ENCODE measurements at places on chromosomes 12 and 14. TPM values are rescaled to one million over a fixed set of nuclear protein-coding genes. Genes with fewer than 3 reads are reported as not detected.
A peak's percentile ranks its signal among the peaks of the same experiment; 100 is the strongest.

The BCL7A gene
- 100 TPM for total RNA-seq

DNA sequence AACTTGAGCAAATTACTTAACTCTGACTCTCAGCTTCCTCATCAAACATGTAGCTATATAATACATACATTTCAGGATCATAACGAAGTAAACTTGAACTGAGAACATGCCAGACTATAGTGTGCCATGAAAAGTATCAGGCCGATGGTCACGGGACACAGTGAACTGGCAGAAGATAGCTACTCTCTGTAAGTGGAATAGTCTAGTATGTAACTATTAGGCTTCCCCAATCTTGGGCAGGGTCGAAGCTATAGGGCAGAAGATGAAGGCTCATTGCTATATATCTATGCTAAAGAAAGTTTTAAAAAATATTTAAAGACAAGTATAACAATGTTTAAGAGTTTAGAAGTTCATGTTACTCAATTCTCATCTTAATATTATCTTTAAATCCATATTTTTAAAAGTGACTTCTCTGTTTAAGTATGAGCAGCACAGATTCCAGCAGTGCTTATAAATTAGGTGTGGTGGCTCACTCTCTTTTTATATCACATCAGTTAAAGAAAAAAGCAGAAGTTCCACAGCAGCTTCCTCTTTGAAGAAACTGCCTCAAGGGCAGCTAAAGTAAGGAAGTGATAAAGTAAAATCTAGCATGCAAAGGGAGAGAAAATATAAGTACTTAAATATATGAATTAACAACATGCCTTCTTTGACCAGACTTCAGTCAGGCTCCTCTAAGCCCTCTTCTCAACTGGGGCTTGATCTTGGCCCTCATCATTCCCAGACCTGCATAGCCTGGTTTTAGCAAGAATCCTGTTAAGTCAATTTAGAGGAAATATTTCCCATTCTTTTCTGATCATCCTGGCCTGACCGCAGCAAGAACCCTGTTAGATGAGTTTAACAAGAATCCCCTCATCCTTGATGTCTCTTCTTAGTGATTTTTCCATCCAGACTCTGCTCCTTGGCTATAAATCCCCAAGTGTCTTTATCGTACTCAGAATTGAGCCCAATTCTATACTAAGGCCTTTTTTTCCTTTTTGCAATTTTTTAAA lies 8.4 kb upstream of the GLIPR1 start:
- peak; percentile 88 for DNase-seq

DNA sequence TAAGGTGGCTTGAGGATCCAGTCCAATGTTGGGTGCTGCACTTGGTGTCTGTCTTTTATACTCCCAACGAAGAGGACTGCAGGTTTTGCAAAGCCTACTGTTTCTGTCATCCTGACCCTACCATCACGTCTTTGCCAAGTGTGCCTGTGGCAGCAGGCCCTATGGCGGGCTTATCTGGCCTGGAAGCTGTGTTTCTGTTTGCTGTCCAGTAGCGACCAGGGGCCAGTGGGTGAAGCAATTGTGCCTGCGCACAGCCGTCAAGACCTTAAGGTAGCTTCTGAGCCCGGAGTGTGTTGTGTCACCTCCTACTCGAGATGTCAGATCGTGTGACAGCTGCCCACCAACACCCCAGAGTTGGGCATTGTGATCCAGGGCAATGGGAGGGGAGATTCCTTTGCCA lies 62.7 kb downstream of the DDX51 start:
- no peak for DNase-seq

DNA sequence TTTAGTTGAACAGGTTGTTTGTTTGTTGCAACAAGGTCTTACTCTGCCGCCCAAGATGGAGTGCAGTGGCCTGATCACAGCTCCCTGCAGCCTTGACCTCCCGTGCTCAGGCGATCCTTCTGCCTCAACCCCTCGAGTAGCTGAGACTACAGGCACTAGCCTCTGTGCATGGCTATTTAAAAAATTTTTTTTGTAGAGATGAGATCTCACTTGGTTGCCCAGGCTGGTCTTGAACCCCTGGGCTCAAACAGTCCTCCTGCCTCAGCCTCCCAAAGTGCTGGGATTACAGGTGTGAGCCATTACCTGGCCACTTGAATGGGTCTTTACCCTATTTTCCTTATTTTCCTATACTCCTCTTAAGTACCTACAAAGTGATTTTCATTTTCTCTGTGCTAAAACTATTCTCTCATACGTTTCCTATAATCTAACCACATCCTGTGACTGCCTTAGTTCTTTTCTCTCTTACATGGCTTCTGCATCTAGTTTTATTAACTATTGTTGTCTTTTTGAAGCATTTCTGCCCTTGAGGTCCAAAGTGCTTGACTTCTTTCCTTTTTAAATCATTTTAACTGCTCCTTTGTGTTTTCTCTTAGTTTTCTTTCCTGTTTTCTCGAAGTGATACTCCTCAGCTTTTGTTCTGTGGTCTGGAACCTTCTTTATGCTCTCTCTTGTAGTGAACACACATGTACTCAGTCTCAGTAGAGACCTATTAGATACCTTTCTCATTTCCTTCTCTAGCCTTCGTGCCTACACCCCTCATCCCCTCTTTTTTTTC lies 14.1 kb downstream of the GPX2 start:
- peak; percentile 14 for DNase-seq

- DNase-seq, result no peak
Observed at GRCh38 chr12:104334581-104334980, 31.0 kb downstream of the EID3 start.

DNA sequence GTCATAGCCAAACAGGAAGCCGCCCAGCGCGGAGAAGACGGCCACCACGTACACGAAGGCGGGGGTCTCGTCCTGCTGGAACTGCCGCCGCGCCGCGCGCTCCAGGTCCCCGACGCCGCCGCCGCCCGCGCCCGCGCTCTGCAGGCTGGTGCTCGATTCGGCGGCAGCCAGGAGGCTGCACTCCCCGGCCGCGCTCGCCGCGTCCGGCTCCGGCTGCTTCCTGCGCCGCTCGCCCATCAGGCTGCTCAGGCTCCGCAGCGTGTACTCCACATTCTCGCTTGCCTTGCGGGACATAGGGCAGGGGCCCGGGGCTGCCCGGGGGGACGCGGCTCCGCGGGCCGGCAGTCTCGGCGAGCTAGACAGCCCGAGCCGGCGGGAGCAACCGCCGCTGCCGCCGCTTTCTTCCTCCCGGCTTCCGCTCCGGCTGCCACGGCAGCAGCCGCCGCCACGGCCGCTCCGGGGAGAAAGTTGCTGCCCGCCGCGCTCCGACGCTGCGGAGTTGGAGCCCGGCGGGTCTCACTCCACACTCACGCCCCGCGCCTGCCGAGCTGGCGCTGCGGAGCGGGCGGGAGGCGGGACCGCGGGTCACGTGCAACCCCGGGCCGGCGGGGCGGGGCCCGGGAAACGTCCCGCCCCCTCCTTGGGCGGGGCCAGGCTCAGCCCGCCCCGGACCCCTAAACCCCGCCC lies at the start of gene SLC2A13:
SLC2A13 (minus strand) TSS at position 567 of the 687 bp plus-strand sequence; CDS start at position 294, 273 bp downstream.
- peak; percentile 88 for DNase-seq

DNA sequence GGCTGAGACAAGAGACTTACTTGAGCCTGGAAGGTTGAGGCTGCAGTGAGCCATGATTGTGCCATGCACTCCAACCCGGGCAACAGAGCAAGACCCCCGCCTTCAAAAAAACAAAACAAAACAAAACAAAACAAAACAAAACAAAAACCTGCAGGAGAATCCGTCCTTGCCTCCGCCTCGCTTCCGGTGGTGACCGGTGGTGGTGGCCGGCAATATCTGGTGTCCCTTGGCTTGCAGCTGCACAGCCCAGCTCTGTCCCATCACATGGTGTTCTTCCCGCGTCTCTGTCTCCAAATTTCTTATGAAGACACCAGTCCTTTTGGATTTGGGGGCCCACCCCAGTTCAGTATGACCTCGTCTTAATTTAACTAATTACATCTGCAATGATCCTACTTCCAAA lies 10.0 kb downstream of the SMIM41 start:
- no peak for DNase-seq

GRCh38 chr12:45648070-45648469 lies 81.4 kb upstream of the ARID2 start:
- DNase-seq, result no peak

DNA sequence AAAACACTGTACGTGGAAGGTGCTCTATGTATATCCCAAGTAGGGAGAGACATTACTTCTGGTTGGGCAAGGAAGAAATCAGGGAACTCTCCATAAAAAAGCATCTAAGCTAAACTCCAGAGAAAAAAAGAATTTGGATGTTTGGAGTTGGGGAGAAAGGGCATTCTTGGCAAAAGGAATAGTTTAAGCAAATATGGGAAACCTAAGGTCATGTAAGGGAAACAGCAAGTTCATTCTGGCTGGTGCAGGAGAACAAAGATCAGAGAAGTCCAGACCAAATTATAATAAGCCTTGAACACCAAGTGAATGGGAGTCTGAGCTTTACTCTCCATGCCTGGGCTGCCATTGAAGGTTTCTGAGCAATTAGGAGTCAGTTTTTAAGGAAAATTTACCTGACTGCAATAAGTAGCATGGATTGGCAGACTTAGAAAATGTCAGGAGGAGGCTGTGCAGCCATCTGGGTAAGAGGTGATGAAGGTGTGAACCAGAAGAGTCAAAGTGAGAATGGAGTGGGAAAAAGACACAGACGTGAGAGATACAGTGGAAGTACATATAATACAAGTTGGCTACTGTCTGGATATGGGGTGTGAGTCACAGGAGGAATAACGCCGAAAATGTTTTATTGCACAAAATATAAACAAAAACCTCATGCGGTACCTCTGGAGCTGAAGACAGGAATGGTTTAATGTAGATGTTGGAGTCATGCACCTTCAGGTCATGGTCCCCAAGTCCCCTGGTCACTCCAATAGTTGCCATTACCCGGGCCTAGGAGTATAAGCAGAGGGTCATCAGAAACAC lies 222.6 kb downstream of the MON2 start:
- no peak for DNase-seq

The ZNF891 gene
- 5.0 TPM for total RNA-seq

DNA sequence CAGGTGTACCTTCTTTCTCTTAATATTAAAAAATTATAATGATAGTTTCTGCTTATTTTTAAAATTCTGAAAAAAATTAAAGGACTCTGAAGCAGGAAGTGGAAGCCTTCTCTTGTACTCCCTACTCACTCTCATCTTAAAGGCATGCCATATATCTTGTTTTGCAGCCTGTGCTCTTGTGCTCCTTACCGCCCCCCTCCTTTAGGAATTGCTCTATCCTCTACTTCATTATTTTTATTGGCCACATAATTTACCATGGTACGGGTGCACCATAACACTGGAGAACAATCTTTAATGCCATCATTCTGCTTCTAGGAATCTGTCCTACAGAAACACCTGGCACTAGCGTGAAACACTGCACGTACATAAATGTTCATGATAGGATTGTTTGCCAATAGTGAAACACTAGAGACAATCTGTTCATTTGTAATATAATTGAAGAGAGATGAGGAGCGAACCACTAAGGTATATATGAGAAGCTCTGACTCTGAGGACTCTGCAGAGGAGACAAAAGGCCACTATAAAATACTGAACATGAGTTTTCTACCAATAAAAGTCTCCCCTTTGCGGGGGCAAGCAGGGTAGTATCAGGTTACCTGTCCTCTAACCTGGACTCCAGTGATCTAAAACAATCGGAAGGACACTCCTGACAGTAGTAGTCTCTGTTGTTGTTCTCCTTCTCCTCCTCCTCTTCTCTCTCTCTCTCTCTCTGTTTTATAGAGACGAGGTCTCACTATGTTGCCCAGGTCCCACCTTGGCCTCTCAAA lies 6.3 kb upstream of the NYNRIN start:
- DNase-seq, result no peak

- no peak for DNase-seq
Observed at GRCh38 chr14:20563971-20564370, 3.1 kb upstream of the RNASE9 start.

The KRT77 gene
- not detected for total RNA-seq

The KRT3 gene
- not detected for total RNA-seq

DNA sequence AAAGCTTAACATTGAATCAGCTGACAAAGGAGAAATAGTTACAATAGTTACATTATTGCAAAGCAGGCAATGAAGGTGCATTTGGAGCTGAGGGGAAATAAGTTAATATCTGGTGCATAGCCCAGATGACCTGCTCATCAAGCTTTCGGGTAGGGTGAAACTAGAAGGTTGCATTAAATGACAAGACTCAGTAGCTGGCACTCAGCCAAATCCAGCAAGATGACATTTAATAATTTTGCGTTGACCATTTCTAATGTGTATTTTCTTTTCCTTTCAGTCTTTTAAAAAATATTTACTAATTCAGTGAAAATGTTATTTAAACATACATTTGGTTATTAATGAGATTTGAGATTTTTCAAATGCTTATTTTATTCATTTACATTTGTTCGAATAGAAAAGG lies 188.6 kb downstream of the SLC5A8 start:
- no peak for DNase-seq

DNA sequence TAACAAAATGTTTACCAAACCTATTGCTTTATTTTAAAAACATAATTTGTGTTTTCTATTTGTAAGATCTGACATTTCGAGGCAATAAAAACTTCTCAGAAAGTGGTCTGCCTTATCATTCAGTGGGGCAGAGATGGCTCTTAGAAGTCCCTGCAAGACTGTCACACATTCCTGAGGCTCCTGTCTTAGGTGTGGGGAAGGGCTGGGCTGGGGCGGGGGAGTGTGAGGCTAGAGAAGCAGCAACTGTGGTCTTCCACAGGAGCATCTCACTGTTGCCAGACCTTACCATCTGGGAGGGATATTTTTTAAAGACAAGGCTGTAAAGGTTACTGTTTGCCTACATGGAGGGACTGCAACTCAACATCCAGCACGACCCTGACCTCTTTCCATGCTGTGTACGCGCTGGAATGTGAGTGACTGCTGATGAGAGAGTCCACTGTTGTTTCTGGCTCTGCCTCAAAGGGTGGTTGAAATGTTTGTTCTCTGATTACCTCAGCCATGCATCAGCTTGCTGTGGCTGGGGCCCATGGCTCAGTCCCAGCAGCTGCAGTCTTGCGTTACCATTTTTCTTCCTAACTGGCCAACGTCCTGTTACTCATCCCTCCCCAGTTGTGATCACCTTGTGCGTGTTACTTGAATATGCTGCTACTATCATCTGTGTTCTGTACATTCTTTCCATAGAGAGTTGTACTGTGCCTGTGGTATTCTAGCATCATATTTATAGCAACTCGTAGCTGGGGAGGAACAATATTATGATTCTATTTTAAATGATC lies 12.4 kb downstream of the ERG28 start:
- DNase-seq, result no peak

The KLRD1 gene
- total RNA-seq, result 0.04 TPM

Measured in OCI-LY7 (cell line).